GM23338 (cell line): ENCODE measurements at places on chromosomes 2 and 18. TPM values are rescaled to one million over a fixed set of nuclear protein-coding genes. Genes with fewer than 3 reads are reported as not detected.

DNA sequence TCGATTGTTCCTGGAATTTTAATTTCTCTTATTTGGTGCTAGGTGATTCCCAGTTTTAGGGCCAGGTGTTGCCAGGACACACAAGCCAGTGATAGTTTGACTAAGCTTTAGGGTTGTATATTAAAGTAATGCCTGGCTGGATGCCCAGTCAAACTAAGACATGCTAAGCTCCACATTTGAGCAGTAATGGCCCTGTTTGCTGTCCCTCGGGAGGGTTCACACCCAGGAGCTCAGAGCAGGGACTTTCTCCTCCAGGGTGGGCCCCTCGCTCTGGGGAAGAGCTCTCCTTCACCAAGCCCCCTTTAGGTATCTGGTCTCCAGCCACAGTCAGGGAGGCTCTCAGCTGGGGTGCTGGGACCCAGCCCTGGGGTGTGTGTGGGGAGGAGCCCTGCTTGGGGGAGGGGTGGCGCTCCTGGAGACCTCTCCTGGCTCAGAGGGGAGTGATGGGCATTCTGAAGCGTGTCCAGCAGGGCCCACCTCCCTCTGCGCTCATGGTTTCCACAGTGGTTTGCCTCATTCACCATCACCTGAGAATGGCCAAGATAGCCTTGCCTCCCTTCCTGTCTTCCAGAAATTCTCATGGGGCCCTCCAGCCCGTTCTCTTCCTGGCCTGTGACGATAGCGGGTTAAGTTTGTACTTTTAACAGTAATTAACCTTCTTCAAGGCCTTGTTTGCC, 31.7 kb downstream of the INPP4A start:
- H3K27ac ChIP-seq, result no peak overlapping the region
- no peaks in the 10 kb centered on the region for H3K36me3 ChIP-seq
- H3K27me3 ChIP-seq, result no peaks in the 10 kb centered on the region
- no peak overlapping the region for H3K4me3 ChIP-seq
- DNase-seq, result no peak
- peaks cover 25% of the 10 kb centered on the region for H3K4me1 ChIP-seq

- no peak for DNase-seq
- no peaks in the 10 kb centered on the region for H3K4me1 ChIP-seq
- no peaks in the 10 kb centered on the region for H3K36me3 ChIP-seq
- H3K27ac ChIP-seq, result no peak overlapping the region
- no peak overlapping the region for H3K4me3 ChIP-seq
Observed at GRCh38 chr2:189022492-189022891, 48.3 kb downstream of the COL3A1 start.

- H3K27me3 ChIP-seq, result no peaks in the 10 kb centered on the region
- no peak overlapping the region for H3K27ac ChIP-seq
- no peaks in the 10 kb centered on the region for H3K36me3 ChIP-seq
- H3K4me1 ChIP-seq, result 0 out of 2 replicates have a peak, but pooled peaks cover 4% of the 10 kb centered on the region
Observed at GRCh38 chr2:23485841-23486683, 101.1 kb downstream of the KLHL29 start.

DNA sequence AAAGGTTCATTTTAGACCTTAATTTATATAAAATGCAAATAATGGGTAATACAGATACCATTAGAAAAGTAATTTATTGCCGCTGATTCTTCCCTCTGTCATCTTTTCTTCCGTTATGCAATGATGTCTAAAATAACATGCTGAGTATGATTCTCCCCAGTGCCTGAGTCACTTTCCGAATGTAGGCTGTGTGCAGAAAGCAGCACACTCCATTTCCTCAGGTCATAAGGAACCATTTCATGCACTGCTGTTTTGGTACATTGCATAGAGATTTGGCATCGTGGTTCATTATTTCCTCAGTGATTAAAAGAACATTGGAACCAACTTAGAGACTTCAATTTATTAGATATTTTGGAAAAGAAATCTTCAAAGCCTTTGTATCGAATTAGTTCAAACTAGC, 173.5 kb downstream of the CDH2 start:
- no peak for DNase-seq
- no peaks in the 10 kb centered on the region for H3K36me3 ChIP-seq
- no peak overlapping the region for H3K4me3 ChIP-seq

DNA sequence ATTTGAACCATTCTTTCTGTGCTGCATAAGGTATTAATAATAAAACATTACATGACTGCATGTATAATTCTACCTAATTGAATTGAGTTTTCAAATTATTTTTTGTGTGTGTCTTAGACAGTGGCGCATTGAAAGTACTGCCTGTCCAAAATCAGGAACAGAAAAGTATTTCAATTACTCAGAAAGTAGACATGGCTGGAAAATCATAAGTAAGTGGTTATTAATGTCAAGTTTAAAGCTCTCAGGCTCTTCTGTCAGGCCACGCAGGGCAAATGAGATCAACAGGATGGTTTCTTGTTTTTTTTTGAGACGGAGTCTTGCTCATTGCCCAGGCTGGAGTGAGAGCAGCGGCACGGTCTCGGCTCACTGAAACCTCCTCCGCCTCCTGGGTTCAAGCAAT, 32.4 kb upstream of the DARS1 start:
- H3K27ac ChIP-seq, result no peak overlapping the region
- no peaks in the 10 kb centered on the region for H3K36me3 ChIP-seq
- no peak overlapping the region for H3K4me3 ChIP-seq
- DNase-seq, result no peak
- H3K27me3 ChIP-seq, result no peaks in the 10 kb centered on the region
- no peaks in the 10 kb centered on the region; the same call in none of the 2 replicates for H3K4me1 ChIP-seq

DNA sequence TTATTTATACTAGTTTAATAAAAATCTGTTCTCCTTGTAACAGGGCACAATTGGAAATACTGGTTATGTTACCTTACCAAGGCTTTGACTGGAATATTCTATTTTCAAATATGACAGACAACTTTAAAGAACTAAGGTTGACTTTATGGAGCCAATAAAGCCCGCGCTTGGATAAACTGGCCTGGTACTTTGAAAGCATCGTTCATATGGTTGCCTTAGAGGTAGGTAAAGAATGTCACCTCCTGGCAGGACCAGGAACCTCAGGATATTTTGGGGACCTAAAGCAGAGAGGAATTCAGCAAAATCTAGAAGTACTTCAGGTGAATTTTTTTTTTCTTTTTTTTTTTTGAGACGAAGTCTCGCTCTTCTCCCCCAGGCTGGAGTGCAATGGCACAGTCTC, 71.2 kb upstream of the CREB1 start:
- no peaks in the 10 kb centered on the region for H3K27me3 ChIP-seq
- peak; percentile 41 for DNase-seq
- no peaks in the 10 kb centered on the region for H3K4me1 ChIP-seq
- H3K36me3 ChIP-seq, result no peaks in the 10 kb centered on the region

- H3K27ac ChIP-seq, result no peak overlapping the region
- H3K4me1 ChIP-seq, result peaks cover 4% of the 10 kb centered on the region; the same call in 1 of the 2 replicates
- H3K36me3 ChIP-seq, result no peaks in the 10 kb centered on the region
- DNase-seq, result no peak
- no peaks in the 10 kb centered on the region for H3K27me3 ChIP-seq
- no peak overlapping the region for H3K4me3 ChIP-seq
Observed at GRCh38 chr2:224085246-224085645, 46.2 kb upstream of the SERPINE2 start.

DNA sequence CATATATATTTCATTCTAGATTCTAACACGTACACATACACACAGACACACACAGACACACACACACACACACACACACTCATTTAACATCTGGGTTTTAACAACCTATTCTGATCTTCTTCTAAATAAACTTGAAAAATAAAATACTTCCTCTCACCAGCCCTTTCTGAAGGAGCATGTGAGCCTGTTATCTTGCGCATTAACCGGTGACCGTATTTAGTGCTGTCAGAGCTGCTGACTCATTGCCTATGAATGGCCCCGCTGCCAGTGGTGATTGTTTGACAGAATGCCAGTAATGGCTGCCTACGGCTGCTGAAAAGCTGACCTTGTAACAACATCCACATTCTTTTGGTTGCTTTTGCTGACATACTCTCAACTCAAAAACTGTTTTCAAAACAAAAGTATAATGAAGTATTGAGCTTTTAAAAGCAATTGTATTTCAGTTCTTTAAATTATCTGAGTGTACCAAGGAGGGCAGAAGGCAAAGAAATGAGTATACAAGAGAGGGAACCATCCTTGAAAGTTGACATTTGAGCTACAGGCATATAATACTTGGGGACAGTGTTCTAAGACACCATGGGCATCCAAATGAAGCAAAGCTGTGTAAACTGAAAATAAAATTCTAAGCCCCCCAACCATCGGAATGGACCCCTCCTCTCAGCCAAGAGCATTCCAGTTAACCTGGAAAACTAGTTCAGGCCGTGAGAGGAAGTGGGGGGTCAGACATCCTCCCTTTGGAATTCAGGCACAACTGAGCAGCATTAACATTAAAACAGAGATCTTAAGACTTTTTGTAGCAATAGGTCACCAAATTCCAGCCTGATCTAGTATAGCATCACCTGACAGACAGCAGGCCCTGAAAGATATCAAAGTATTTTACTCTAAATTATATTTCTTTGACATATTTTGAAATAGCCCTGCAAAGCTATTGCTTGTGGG, 50.2 kb upstream of the DTNA start:
- DNase-seq, result peak; percentile 95
- H3K36me3 ChIP-seq, result no peaks in the 10 kb centered on the region
- H3K27me3 ChIP-seq, result no peaks in the 10 kb centered on the region
- peaks cover 49% of the 10 kb centered on the region for H3K4me1 ChIP-seq

GRCh38 chr2:165898381-165898780, 55.2 kb downstream of the TTC21B start:
- no peaks in the 10 kb centered on the region for H3K27me3 ChIP-seq
- no peaks in the 10 kb centered on the region for H3K4me1 ChIP-seq
- DNase-seq, result no peak
- peaks cover 23% of the 10 kb centered on the region for H3K36me3 ChIP-seq

GRCh38 chr2:121257480-121257840, 27.5 kb downstream of the TFCP2L1 start:
- H3K27me3 ChIP-seq, result no peaks in the 10 kb centered on the region
- no peak overlapping the region for H3K4me3 ChIP-seq
- DNase-seq, result no peak
- no peak overlapping the region for H3K27ac ChIP-seq
- H3K4me1 ChIP-seq, result no peaks in the 10 kb centered on the region
- no peaks in the 10 kb centered on the region for H3K36me3 ChIP-seq

DSC3 gene
- 2.1 and 3.7 TPM in 2 replicates for total RNA-seq

TMEM18 gene
- total RNA-seq, result 15.0 and 18.4 TPM in 2 replicates
